ENCODE measurements at places on chromosomes 16 and 17.

GRCh38 chr17:57276621-57277020 lies 20.3 kb downstream of the MSI2 start:
- no peak for DNase-seq

DNA sequence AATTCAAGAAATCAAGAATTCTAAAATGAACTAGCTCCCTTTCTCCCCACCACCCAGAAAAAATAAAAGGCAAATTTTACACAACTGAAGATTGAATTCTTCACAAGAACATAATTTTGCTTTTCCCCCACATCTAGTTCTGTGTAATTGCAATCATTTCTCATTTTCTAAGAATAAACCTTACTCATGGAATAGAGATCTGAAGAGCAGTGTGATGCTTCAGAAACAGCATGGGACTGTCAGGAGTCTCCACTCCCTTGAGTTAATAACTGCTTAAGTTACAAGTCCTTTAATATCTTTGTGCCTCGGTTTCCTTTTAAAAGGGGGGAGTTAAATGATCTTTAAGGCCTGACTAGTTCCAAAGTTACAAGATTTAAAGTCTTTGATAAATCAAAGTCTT lies 53.7 kb downstream of the CACNG1 start:
- DNase-seq = no peak

DNA sequence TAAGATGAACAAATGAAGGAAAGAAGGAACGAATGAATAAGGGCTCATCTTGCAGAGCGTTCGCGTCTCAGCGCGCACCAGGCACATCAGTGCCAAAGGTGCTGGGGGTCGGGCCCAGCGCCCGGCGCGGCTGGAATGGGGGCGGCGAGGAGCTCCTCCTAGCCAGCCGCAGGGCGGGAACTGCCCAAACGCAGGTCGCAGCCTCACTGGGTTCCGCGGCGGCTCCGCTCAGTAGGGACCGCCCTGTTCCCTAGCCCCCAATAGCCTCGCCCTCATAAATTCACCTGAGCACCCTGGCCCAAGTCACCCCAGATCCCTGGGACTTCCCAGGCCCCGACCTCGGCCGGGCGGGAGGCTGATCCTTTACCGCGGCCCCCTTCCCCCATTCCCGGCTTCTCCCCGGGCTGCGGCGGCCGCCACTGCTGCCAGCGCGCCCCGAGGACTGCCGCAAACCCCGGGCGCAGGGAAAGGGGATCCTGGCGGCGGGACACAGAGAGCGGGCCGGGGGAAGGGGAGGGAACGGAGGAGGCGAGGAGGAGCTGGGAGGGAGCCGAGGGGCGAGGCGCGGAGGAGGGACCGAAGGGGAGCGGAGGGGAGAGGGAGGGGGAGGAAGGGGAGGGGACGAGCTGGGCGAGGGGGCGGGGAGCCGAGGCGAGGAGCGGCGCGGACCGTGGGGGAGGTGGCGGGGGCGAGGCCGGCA lies 377 bp upstream of the CRHR1 start:
- DNase-seq = no peak

DNA sequence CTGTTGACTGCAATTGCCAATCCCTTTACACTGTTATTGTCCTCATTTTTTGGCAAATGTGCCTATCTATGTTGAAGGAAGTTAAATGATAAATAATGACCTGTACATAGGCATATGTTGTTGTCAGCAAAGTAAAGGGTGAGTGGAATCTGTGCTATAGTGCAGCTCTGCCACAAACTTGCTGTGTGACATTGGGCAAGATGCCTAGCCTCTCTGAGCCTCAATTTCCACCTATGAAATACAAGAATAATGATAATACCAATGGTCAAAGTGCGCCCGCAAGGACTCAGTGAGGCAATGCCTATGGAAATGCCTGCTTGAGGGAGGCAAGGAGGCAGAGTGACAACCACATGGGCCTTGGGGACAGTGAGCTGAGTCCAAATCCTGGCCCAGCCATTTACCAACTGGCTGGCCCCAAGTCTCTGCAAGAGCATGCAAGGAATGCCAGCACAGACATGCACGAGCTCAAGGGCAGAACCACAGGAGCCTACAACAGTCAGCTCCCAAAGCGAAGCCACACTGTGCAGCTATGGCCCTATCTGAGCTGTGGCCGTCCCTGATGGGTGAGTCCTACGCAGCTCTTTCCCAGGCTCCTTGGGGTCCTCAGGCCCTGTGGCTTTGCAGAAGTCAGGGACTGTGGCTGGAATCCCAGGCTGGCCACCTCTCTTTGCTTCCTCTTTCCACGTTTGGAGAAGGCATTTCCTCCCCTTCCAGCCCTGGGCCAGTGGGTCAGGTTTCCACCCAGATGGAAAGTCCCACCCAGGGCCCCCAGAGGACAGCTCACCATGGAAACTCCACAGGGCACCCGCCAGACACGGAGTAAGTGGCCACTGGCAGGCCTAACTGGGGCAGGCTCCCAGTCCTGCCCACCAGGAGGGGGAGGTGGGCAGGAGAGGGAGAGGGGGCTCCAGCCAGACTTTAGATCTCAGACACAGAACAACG lies 82.1 kb downstream of the ZNF423 start:
- no peak for DNase-seq

GRCh38 chr16:50678531-50678930 lies 2.6 kb downstream of the SNX20 start:
- no peak for DNase-seq

- peak; percentile 75 for DNase-seq
Measured at GRCh38 chr17:77127735-77128361, 12.9 kb upstream of the SEC14L1 start.

DNA sequence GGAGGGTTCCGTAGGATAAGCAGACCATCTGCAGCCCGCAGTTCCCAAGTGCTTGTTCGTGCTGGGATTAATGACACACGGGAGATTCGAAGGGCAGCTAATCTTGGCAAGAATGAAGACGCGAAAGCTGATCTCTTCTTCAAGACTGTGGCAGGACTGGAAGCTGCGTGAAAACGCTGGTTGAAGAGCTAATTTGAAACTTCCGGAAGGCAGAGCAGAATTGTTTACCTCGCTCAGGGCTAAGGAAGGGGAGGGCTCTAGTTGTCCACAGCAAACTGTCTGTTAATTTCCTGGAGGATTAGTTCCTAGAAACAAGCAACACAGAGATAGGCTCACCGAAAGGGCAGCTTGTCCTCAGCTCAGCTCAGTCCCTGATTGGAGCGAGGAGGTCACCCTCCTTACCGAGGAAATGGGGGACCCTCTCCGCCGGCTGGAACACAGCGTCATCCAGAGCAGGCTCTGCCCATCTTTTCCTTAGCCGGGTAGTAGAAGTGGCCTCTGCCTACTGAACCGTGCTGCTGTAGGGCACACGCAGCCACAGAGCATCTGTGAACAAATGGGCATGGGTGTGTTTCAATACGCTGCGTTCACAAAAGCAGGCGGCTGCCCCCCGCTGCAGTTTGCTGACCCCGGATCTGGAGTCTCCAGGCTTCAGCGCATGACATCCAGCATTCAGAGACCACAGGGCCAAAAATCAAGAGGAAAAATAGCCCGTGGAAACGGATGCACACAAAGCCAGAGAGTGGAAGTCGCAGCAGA lies 16.7 kb upstream of the BAIAP2 start:
- no peak for DNase-seq

DNA sequence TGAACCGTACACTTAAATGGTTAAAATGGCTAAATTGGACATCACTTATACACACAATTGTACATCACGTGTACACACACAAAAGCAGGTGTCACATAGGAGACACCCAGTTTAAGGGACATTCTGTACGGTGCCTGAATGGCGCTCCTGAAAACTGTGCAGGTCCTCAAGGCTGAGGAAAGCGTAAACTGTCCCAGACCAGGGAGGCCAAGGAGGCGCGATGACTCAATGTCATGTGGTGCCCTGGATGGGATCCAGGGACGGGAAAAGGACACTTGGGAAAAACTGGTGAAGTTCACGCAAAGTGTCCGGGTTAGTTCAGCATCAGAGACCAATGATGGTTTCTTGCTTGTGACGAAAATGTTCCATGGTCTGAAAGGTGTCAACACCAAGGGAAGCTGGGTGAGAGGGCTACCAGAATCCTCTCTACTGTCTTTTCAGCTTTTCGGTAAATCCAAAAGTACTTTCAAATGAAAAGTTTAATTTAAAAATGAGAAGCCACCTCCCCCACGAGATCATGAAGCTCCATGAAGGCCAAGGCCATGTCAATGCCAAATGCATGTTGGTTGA lies 112.2 kb downstream of the CMIP start:
- DNase-seq = no peak

DNA sequence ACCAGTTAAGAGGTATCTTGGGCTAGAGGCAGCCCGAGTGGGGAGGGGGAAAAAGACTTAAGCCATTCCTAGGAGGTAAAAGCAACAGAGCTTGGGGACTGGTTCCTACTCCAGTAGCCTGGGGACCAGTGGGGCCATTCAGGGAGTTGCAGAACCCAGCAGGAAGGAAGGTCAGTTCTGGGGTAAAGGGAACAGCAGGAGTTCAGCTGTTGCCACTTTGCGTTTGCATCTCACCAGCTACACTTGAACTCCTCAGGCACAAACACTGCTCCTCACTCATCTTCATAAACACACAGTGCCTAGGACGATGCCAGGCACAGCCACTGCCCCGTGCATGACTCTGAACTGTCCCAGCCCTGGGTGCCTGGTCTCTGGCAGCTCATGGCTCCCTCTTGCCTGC lies 4.0 kb downstream of the HAP1 start:
- no peak for DNase-seq

GRCh38 chr16:50152807-50153595 lies at the start of gene TENT4B:
Gene TENT4B, plus strand, starts transcription at chr16:50153306. Its CDS starts 316 bp downstream, at chr16:50153622.
- peak; percentile 89 for DNase-seq

GRCh38 chr17:17377071-17377967 lies 74.1 kb downstream of the NT5M start:
- no peak for DNase-seq

DNA sequence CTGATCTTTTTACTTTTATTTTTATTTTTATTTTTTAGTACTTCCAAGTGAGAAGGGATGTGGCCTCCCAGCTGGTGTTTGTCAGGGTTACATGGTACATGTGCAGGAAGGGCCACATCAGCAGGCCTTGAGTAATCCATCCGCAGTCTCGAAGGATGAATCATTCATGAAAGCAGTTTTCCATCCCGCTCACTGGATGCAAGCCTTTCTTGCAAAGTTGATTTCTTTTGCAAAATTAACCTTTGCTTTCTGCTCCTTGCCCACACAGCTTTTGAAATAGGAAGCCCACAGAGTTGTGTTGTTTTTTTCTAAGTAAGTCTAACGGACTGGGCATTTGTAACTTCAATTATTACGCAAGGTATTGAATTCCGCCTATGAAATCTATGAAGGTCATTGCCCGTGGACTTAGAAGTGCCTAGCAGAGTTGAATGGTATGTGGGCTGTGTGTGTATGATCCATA lies 157.4 kb downstream of the PRKCA start:
- no peak for DNase-seq

DNA sequence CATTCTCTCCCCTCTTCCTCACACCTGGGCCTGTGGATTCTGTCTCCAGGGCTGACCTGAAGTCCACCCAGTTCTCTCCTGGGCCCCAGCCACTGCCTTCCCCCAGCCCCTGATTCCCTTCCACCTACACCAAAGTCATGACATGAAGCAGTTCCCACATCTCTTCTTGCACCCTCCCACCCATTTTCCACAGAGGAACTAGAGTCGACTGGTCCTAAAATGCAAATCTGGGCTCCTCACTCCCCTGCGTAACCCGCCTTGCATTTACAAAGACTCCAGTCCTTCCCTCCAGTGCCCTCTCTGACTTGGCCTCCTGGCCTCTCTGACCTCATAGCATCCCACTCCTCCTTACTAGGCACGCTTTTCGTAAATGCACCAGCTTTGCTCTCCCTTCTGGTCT lies 14.8 kb downstream of the COX6A2 start:
- no peak for DNase-seq

DNA sequence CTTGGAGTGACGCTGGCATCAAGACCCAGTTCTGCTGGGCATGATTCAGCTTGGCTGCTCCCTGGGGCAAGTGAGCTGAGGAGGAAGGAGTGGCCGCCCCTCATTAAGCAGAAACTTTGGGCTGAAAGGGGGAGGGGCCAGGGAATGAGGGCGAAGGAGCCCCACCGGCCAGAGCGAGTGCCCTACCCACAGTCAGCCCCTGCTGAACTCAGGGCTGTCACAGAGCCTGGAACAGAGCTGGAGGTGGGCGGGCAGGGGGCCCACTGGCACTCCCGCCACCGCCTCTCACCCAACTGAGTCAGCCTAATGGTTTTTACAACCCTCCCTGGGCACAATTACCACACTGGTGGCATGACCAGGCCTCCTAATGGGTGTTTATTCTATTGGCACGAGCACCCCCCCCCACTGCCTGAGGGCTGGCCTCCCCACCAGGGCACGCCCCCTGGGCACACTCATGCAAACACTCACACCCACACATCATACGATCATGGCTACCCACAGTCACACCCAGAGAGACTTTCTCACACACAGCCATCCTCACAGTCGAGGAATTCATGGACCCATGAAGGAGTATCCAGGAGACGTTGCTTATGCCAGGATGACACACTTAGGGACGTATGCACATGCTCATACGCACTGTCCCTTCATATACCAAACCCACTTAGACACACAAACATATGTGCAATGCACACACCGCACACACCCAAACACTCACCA lies 19.2 kb downstream of the UNC119 start:
- no peak for DNase-seq

DNA sequence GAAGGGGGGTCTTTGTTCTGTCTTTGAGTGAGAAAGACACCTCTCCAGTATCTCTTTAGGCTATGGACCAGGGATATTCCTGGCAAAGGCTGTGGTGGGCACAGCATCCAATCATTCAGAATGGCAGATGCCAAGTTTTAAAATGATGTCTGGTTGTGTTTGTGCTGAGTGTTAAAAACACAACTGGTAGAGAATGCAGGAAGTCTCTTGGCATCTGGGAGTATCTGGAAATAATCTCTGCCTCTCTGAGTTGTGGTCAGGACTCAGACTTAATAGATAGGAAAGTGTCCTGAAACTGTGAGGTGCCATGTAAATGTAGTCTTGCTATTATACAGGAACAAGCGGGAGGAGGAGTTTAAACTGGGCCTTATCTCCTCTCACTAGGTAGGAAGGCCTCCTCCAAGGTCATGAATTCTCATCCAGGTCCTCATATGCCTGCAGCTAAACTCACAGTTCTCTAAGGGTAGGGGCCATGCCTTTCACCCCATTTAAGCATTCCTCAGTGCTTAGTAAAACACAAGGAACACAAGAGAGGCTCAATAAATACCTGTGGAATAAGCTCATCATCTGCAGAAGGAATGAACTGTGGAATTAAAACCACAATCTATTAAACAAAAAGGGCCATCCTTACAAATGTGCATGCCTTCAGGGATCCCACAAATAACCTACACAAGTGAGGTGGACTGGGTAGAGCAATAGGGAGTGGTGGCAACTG lies 317.6 kb downstream of the CBLN1 start:
- DNase-seq = no peak

DNA sequence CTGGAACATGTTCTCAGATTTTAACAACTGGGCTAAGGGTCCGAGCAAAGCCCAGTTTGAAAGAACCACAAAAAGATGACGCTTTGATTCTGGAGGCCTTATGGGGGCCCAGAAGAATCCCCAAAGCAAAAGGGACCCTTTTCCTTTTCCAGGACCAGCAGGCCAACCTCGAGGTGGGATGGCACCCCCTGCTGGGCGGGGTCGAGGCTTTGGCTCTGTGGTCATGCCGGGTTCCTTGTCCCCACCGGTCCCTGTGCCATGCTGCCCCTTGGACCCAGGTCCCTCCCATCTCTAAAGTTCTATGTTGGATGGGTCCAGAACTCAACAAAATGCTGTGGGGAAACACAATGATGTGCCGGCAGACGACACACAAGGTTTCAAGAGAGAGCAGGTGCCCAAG lies 30.9 kb downstream of the TMEM204 start:
- no peak for DNase-seq

- no peak for DNase-seq
Measured at GRCh38 chr17:79255926-79256585, 181.4 kb downstream of the ENGASE start.
